ENCODE measurements at places on chromosomes 4 and X. TPM values are rescaled to one million over a fixed set of nuclear protein-coding genes. Genes with fewer than 3 reads are reported as not detected.
A peak's percentile ranks its signal among the peaks of the same experiment; 100 is the strongest.

Gene DKK2
- not detected for total RNA-seq

DNA sequence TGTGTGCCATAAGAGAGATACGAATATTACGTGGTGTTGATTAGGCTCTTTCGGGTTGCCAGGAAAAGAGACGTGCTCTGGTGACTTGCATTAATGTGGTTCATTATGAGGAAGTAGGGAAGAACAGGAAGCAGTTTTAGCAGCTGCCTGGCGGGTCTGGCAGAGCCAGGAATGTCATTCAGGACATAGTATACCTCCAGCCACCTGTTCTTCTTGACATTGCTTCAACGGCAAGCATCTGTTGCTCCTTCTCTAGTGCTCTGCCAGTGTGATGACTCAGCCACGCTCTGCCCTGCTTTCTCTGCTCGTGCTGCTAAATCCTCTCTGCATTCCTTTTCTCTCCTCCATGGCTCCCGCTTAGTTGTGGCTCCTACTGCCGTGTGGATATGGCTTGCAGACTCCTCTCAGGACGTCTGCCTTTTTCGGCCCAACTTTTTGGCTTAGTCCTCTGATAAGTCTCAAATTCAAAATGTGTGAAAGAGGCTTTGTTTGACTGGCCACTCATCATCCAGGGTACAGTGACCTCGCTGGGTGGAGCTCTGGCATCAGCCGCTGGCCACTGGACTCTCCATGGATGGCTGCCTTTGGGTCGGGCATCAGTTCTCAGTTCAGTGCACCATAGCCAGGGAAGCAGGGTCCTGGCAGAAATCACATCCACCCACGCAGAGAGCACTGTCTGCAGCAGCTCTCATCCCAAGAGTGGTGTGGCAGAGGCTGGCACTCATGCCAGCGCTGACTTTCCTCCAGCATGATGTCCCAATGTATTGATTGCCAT is 89.3 kb upstream of the KLF3 start:
- H3K36me3 ChIP-seq, result no peaks in the 10 kb centered on the region
- no peak for DNase-seq
- H3K27ac ChIP-seq, result no peak overlapping the region
- peaks cover 4% of the 10 kb centered on the region for H3K4me1 ChIP-seq
- H3K27me3 ChIP-seq, result no peaks in the 10 kb centered on the region

- H3K4me1 ChIP-seq, result no peaks in the 10 kb centered on the region
- no peak overlapping the region for H3K4me3 ChIP-seq
Observed at GRCh38 chrX:133302775-133303445, 84.8 kb upstream of the TFDP3 start.

DNA sequence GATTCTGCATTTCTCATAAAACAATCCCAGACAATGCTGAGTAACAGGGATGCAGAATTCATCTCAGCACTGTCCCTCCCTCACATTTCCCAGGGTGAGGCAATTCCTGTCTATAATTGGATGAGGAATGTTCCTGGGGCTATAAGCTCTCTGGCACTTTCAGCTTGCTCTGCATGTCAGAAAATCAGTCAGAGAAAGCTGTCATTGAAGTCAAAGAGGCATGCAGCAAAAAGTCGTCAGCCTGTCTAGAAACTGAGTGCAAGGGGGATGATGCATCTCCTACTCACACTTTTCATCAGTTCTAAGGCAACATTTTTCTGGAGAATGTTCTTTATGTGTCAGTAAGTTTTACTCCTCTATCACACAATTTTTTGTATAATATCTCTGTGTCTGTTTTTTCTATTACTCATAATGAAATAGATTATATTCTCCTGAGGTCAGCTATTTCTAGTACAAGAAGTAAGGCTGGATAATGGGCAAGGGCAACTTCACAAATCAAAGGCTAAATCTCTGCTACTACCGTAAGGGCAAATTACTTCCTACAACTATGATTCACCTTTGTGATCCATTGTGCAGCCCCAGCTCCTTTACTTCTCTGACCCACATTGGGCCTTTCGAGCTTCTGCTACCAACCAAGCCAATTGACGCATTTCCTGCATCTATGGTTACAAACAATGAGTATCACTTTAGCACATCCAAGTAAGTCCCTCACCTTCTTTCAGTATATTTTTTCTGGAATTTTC is 56.0 kb downstream of the TASL start:
- no peak overlapping the region for H3K4me3 ChIP-seq
- DNase-seq, result no peak
- H3K27me3 ChIP-seq, result no peaks in the 10 kb centered on the region

- no peaks in the 10 kb centered on the region for H3K4me1 ChIP-seq
- H3K27me3 ChIP-seq, result no peaks in the 10 kb centered on the region
- no peak overlapping the region for H3K4me3 ChIP-seq
- DNase-seq, result no peak
Observed at GRCh38 chr4:171648926-171649325, 164.3 kb upstream of the GALNTL6 start.

- H3K4me3 ChIP-seq, result no peak overlapping the region
- no peak for DNase-seq
- H3K27ac ChIP-seq, result no peak overlapping the region
- H3K27me3 ChIP-seq, result no peaks in the 10 kb centered on the region
- H3K36me3 ChIP-seq, result no peaks in the 10 kb centered on the region
- no peaks in the 10 kb centered on the region for H3K4me1 ChIP-seq
Observed at GRCh38 chr4:188433741-188434315, 294.6 kb downstream of the TRIML1 start.

- no peak overlapping the region for H3K4me3 ChIP-seq
- no peaks in the 10 kb centered on the region for H3K4me1 ChIP-seq
- H3K27me3 ChIP-seq, result no peaks in the 10 kb centered on the region
- H3K36me3 ChIP-seq, result no peaks in the 10 kb centered on the region
- DNase-seq, result no peak
Observed at GRCh38 chrX:131901546-131901945, 121.6 kb upstream of the STK26 start.

Gene MAGEA2
- not detected for total RNA-seq

Gene MAMLD1
- 0.48 TPM for total RNA-seq

DNA sequence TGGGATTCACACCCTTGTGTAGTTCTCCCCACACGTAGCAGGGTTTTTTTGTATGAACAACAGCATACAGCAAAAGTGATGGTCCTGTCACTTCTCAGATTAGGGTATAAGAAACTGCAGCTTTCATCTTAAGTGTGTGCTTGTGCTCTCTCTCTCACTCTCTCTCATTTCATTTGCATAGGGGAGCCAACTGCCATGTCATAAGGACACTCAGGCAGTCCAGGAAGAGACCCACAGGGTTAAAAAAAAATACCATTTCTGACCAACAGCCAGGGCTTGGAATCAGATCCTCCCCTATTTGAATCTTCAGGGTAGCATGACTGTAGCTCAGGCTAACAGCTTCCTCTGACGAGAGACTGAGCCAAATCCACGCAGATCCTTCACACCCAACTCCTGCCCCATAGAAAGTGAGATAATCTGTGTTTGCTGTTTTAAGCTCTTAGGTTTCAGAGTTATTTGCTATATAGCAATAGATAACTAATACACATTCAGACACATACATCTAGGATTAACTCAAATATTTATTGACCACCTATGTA is 331.2 kb downstream of the PAPSS1 start:
- no peak overlapping the region for H3K27ac ChIP-seq
- no peaks in the 10 kb centered on the region for H3K27me3 ChIP-seq
- H3K36me3 ChIP-seq, result no peaks in the 10 kb centered on the region
- no peak overlapping the region for H3K4me3 ChIP-seq
- DNase-seq, result no peak

GRCh38 chrX:71057848-71058530 is 10.1 kb downstream of the SNX12 start:
- H3K4me3 ChIP-seq, result no peak overlapping the region
- no peak for DNase-seq
- H3K27ac ChIP-seq, result no peak overlapping the region
- H3K4me1 ChIP-seq, result peaks cover 32% of the 10 kb centered on the region
- no peaks in the 10 kb centered on the region for H3K27me3 ChIP-seq
- H3K36me3 ChIP-seq, result peaks cover 19% of the 10 kb centered on the region

Gene SLC35A2
- total RNA-seq, result 20.8 TPM

Gene CSN1S1
- not detected for total RNA-seq

Gene RHOXF2
- not detected for total RNA-seq

DNA sequence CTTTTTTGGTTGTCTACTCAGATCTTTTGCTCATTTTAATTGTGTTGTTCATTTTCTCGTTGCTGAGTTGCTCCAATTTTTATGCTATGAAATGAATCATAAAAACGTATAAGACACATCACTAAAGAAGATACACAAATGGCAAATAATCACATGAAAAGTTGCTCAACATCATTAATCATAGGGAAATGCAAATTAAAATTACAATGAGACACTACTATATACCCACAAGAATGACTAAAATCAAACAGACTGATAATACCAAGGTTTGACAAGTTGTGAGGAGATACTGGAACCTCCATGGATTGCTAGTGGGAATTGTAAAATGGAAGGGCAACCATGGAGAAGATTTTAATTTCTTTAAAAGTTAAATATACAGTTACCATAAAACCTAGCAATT is 17.0 kb downstream of the GSTCD start:
- no peak for DNase-seq
- H3K27me3 ChIP-seq, result no peaks in the 10 kb centered on the region
- no peak overlapping the region for H3K27ac ChIP-seq
- H3K4me3 ChIP-seq, result no peak overlapping the region
- H3K36me3 ChIP-seq, result peaks cover 25% of the 10 kb centered on the region
- peaks cover 2% of the 10 kb centered on the region for H3K4me1 ChIP-seq

DNA sequence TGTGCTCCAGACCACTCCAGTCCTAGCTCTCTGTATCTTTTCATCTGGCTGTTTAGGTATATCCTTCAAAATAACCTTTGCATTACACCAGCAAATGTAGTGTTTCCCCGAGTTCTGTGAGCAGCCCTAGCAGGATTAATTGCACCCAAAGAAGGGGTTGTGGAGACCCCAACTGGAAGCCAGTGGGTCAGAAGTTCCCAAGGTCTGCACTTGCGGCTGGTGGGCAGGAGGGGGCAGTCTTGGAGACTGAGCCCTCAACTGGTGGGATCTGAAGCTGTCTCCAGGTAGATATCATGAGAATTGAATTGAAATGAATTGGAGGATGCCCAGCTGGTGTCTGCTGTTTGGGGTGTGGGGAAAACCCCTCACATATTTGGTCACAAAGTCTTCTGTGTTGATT is 1485.3 kb upstream of the TENM3 start:
- H3K4me3 ChIP-seq, result no peak overlapping the region
- H3K27me3 ChIP-seq, result peaks cover 2% of the 10 kb centered on the region
- no peaks in the 10 kb centered on the region for H3K36me3 ChIP-seq
- H3K4me1 ChIP-seq, result no peaks in the 10 kb centered on the region
- H3K27ac ChIP-seq, result no peak overlapping the region

DNA sequence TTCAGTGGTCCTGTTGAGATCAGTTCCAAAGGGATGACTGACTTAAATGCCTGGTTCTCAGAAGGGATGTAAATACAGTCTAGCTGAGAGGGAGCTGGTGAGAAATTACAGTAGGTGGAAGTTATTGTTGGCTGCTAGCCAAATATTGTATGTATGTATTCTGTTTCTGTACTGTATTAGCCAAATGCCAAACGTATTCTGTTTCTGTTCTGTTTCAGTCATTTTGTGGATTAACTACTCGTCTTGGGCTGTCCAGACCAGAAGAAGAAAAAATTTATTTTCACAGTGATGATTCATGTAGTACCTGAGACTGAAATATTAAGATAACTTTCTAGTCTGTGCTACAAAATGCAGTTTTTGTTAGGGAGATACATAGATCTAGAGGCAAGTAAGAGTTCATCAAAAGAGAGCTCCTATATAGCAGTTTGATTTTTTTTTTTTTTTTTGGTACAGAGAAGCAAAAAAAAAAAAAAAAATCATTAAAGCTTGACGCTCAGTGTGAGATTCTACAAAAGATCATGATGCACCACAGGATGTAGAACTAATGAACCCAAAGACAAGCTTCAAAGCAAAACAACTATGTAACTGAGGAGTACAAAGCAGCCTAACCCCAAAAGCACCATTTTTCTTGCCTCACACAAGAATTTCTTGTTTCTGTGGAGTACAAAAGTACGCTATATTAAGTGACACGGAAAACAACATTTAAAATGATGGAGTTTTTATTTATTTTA is 54.8 kb downstream of the CASP6 start:
- DNase-seq, result no peak
- H3K27ac ChIP-seq, result peak overlapping the region; percentile 94
- no peaks in the 10 kb centered on the region for H3K27me3 ChIP-seq
- H3K4me1 ChIP-seq, result peaks cover 39% of the 10 kb centered on the region
- peak overlapping the region; percentile 53 for H3K4me3 ChIP-seq

Gene NAP1L2
- total RNA-seq, result 2.9 TPM

DNA sequence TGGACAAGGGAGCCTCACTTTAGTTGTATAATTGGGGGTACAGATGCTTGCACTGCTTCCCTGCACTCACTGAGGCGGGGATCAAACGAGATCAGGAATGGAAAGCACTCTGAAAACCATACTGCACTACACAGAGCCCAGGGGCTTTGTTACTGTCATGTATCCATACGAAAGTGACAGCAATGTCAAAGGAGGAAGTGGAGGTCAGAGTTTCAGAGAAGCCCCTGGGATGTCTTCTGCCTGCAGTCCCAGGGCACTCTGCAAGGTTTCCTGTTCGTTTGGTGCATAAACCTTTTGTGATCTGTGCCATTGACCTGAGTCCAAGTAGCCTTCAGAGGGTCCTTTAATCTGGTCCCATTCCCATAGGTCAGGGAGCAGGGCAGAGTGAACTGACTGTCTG is 31.2 kb downstream of the RNF175 start:
- no peaks in the 10 kb centered on the region for H3K36me3 ChIP-seq
- no peak for DNase-seq
- no peak overlapping the region for H3K4me3 ChIP-seq
- no peak overlapping the region for H3K27ac ChIP-seq
- H3K27me3 ChIP-seq, result no peaks in the 10 kb centered on the region

Gene ARHGAP6
- total RNA-seq, result not detected

- H3K4me1 ChIP-seq, result no peaks in the 10 kb centered on the region
- no peak overlapping the region for H3K27ac ChIP-seq
- H3K36me3 ChIP-seq, result no peaks in the 10 kb centered on the region
- H3K27me3 ChIP-seq, result no peaks in the 10 kb centered on the region
- no peak for DNase-seq
Observed at GRCh38 chrX:70041993-70042392, 7.7 kb downstream of the AWAT2 start.

Gene F8A1
- 39.4 TPM for total RNA-seq

DNA sequence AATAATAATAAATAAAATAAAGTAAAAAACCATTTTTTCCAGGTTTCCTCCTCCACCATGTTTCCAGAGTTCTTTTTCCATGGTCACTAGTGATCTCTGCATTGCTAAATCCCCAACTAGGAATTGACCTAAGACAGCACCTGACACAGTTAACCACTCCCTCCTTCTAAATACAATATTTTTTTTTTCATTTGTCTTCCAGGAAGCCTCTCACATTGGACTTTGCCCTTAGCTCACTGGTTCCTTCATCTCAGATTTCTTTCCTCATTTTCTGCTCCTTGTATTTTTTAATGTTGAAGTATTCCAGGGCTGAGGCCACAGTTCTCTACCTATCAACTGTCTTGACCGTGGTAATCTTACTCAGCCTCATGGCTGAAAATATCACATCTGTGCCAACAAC is 187.3 kb upstream of the FAM241A start:
- no peak for DNase-seq
- no peaks in the 10 kb centered on the region for H3K36me3 ChIP-seq
- H3K4me3 ChIP-seq, result no peak overlapping the region
- H3K27me3 ChIP-seq, result no peaks in the 10 kb centered on the region
